Lower lobe of right lung (tissue), 2 donors: ENCODE measurements at places on chromosomes 16 and 17. TPM values are rescaled to one million over a fixed set of nuclear protein-coding genes. Genes with fewer than 3 reads are reported as not detected.
A peak's percentile ranks its signal among the peaks of the same experiment; 100 is the strongest.

DNA sequence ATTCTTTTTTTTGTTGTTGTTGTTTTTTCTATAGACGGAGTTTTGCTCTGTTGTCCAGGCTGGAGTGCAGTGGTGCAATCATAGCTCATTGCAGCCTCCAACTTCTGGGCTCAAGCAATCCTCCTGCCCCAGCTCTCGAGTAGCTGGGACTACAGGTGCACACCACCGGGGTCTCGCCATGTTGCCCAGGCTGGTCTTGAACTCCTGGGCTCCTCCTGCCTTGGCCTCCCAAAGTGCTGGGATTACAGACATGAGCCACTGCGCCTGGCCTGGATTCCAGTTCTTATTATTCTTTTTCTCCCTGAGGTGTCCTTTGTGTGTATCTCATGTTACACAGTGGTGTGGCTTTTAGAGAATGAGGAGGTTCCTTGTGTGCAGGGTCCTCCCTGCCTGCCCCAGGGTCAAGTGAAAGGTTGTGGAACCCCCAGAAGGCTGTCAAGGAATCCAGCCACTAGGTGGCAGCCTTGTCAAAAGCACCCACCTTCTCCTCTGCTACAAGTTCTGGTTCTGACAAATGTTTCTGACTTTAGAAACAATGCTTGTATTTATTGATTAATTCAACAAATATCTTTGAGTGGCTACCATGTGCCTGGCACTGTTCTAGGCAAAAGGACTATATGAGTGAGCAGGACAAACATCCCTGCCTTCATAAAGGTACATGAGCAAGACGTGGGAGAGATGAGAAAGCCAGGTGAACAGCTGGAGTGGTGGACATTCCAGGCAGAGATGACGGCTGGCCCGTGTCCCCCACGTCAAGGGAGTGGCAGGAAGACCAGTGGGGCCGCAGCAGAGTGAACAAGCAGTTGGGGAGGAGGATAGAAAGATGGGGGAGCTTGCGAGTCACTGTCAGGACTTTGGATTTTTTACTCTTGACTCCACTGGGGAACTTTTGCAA lies 112.4 kb downstream of the SPECC1 start:
- H3K4me1 ChIP-seq, result peaks cover 11% of the 10 kb centered on the region
- H3K36me3 ChIP-seq, result peaks cover 4% of the 10 kb centered on the region
- H3K4me3 ChIP-seq, result no peak overlapping the region
- no peak overlapping the region for H3K27ac ChIP-seq
- no peaks in the 10 kb centered on the region for H3K27me3 ChIP-seq

Gene CES4A
- 14.8 TPM for total RNA-seq

GRCh38 chr17:57315061-57316015 lies 59.0 kb downstream of the MSI2 start:
- no peaks in the 10 kb centered on the region for H3K27me3 ChIP-seq
- H3K4me1 ChIP-seq, result no peaks in the 10 kb centered on the region
- no peaks in the 10 kb centered on the region for H3K36me3 ChIP-seq

Gene CD7
- 7.1 TPM for total RNA-seq

- no peaks in the 10 kb centered on the region for H3K27me3 ChIP-seq
- H3K4me1 ChIP-seq, result peaks cover 10% of the 10 kb centered on the region
- peaks cover 17% of the 10 kb centered on the region for H3K36me3 ChIP-seq
- no peak for DNase-seq
Measured at GRCh38 chr16:48279199-48279598, 31.9 kb upstream of the ABCC11 start.

DNA sequence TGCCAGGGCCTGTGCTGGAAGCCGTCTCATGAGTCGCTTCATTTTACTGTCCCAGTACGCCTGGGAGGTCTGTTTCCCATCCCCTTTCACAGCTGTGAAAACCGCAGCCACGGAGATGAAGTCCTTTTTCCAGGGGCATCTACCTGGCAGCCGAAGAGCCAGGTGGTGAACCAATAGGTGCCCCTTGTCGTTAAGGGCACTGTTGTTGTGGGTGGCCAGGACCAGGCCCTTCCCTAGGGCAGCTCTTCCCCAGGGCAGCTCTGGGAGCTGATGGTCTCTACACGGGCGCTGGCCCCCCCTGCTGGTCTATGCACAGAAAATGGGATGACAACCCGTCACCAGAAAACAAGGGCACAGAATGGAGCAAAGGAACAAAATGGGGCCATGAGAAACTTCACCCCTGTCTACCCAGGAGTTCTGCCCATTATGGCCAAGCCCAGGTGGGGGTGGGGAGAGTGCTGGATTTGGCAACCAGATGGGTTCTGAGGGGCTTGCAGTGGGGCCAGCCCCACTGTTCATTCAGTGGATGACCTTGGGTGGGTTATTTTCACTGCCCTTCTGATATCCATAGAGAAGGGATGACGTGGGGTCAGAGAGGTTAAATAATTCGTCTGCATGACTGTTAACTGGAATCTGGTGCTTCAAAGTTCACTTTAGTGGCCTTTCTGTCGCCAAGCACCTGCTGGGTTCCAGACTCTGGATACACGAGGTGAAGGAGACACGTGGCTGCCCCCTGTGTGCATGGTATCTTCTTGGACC lies 11.5 kb downstream of the RMI2 start:
- peak; percentile 83 for DNase-seq
- peaks cover 44% of the 10 kb centered on the region for H3K4me1 ChIP-seq
- no peak overlapping the region for H3K4me3 ChIP-seq
- H3K27me3 ChIP-seq, result no peaks in the 10 kb centered on the region
- H3K36me3 ChIP-seq, result no peaks in the 10 kb centered on the region

- H3K27me3 ChIP-seq, result no peaks in the 10 kb centered on the region
- no peaks in the 10 kb centered on the region for H3K36me3 ChIP-seq
- no peak overlapping the region for H3K4me3 ChIP-seq
- peaks cover 83% of the 10 kb centered on the region for H3K4me1 ChIP-seq
- H3K27ac ChIP-seq, result no peak overlapping the region
Measured at GRCh38 chr17:59629174-59629573, 9.5 kb downstream of the CLTC start.

GRCh38 chr17:45221081-45222013 lies at the start of gene FMNL1:
TSS of gene FMNL1 (plus strand) at chr17:45221885. CDS start at chr17:45222125, 240 bp downstream.
- peak; percentile 86 for DNase-seq
- H3K4me3 ChIP-seq, result peak within 1 kb of the TSS; percentile 60
- peak within 1 kb of the TSS; percentile 81 for H3K27ac ChIP-seq
- H3K27me3 ChIP-seq, result no peaks in the 10 kb centered on the region

- H3K4me1 ChIP-seq, result peaks cover 29% of the 10 kb centered on the region
- DNase-seq, result no peak
- peaks cover 14% of the 10 kb centered on the region for H3K36me3 ChIP-seq
- no peaks in the 10 kb centered on the region for H3K27me3 ChIP-seq
Measured at GRCh38 chr16:85089525-85089924, 22.7 kb downstream of the CIBAR2 start.

Gene TP53TG3F
- total RNA-seq, result not detected

- no peaks in the 10 kb centered on the region for H3K36me3 ChIP-seq
- H3K27ac ChIP-seq, result no peak overlapping the region
- no peak overlapping the region for H3K4me3 ChIP-seq
- no peak for DNase-seq
Measured at GRCh38 chr16:51143196-51143977, 7.7 kb downstream of the SALL1 start.

GRCh38 chr16:11133344-11133943 lies 122.6 kb downstream of the SOCS1 start:
- H3K4me3 ChIP-seq, result no peak overlapping the region
- peak; percentile 86 for DNase-seq
- no peaks in the 10 kb centered on the region for H3K27me3 ChIP-seq
- peaks cover 60% of the 10 kb centered on the region for H3K4me1 ChIP-seq
- peak overlapping the region; percentile 47 for H3K27ac ChIP-seq
- H3K36me3 ChIP-seq, result peaks cover 6% of the 10 kb centered on the region

Gene DPEP3
- total RNA-seq, result 0.18 TPM

GRCh38 chr16:19105891-19106624 lies 7.7 kb upstream of the ITPRIPL2 start:
- no peak for DNase-seq
- H3K27me3 ChIP-seq, result no peaks in the 10 kb centered on the region
- H3K36me3 ChIP-seq, result no peaks in the 10 kb centered on the region
- no peak overlapping the region for H3K27ac ChIP-seq
- no peak overlapping the region for H3K4me3 ChIP-seq

DNA sequence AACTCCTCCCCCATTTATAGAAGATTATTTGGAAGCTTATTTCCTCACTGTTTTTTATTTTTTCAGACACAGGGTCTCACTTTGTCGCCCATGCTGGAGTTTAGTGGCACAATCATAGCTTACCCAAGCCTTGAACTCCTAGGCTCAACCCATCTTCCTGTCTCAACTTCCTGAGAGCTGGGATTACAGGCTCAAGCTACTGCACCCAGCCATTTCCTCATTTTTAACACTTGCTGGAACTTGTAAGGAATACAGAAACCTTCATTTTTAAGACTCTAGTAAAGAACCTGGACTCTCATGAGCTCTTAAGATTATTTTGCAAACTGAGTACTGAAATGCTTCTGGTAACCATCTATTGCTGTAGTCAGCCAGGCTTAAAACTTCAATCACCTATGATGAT lies 29.9 kb downstream of the KANSL1 start:
- no peaks in the 10 kb centered on the region for H3K36me3 ChIP-seq
- no peaks in the 10 kb centered on the region for H3K27me3 ChIP-seq
- no peak overlapping the region for H3K4me3 ChIP-seq
- H3K4me1 ChIP-seq, result peaks cover 85% of the 10 kb centered on the region
- no peak for DNase-seq

Gene USP43
- total RNA-seq, result 6.8 TPM

- no peak for DNase-seq
- no peaks in the 10 kb centered on the region for H3K27me3 ChIP-seq
- peaks cover 47% of the 10 kb centered on the region for H3K4me1 ChIP-seq
- H3K36me3 ChIP-seq, result no peaks in the 10 kb centered on the region
Measured at GRCh38 chr16:17345043-17345442, 125.7 kb downstream of the XYLT1 start.

DNA sequence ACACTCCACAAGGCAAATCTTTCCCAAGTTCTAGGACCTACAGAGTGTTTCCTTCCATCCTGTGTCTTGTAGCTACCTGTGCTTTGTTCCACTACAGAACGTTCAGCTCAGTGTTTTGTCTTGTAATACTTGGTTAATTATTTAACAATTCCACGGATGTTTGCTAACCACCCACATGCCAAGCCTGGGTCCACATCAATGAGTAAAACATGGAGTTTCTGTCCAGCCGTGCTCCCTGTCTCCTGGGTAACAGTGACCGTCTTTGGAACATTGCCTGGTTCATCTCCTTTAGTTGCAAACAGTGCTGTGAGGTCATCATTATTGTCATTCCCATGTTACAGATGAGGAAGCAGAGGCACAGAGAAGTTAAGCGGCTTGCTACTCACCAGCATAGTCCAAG lies 41.3 kb downstream of the IRF8 start:
- no peak for DNase-seq
- H3K4me1 ChIP-seq, result no peaks in the 10 kb centered on the region
- H3K4me3 ChIP-seq, result no peak overlapping the region

- no peak overlapping the region for H3K27ac ChIP-seq
- no peaks in the 10 kb centered on the region for H3K27me3 ChIP-seq
- no peak overlapping the region for H3K4me3 ChIP-seq
- no peaks in the 10 kb centered on the region for H3K36me3 ChIP-seq
- H3K4me1 ChIP-seq, result peaks cover 7% of the 10 kb centered on the region
- no peak for DNase-seq
Measured at GRCh38 chr16:80023865-80024264, 423.3 kb upstream of the MAF start.

DNA sequence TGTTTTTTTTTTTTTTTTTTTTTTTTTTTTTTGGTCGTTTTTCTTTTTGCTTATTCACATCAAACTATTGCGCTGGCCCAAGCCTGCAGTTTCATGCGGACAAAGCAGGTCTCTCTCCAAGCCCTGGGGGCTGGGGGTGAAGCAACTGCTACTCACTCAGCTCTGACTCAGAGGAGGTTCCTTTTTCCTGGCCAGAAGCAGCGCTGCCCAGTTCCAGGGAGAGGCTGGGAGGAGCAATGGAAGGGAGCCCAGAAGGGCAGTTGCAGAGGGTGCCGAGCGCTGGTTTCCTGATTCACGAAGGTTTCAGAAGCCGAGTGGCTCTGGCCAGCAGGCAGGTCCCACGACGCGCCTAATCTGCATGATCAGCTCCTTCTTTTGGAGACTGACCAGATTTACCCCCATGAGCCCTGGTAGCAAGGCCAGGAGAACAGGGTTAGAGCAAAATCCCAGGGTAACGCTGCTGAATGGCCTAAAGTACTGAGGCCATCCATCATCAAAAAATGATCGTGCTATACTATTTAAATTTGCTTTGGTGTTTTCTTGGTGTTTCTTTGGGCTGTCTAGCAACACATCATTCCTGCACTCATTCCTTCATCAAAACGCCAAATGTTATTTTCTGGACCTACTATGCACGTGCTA lies 144.7 kb upstream of the SOX9 start:
- H3K27me3 ChIP-seq, result no peaks in the 10 kb centered on the region
- DNase-seq, result peak; percentile 49
- no peak overlapping the region for H3K4me3 ChIP-seq
- H3K27ac ChIP-seq, result no peak overlapping the region
- no peaks in the 10 kb centered on the region for H3K36me3 ChIP-seq

- no peak overlapping the region for H3K4me3 ChIP-seq
- no peaks in the 10 kb centered on the region for H3K27me3 ChIP-seq
- H3K4me1 ChIP-seq, result peaks cover 26% of the 10 kb centered on the region
- DNase-seq, result no peak
- peak overlapping the region; percentile 33 for H3K27ac ChIP-seq
Measured at GRCh38 chr17:80758481-80759376, 214.1 kb downstream of the RPTOR start.

- H3K27ac ChIP-seq, result peak overlapping the region; percentile 86
- DNase-seq, result no peak
- no peaks in the 10 kb centered on the region for H3K27me3 ChIP-seq
- H3K36me3 ChIP-seq, result peaks cover 8% of the 10 kb centered on the region
- peak overlapping the region; percentile 96 for H3K4me3 ChIP-seq
Measured at GRCh38 chr16:67718668-67719047, 458 bp downstream of the GFOD2 start.

DNA sequence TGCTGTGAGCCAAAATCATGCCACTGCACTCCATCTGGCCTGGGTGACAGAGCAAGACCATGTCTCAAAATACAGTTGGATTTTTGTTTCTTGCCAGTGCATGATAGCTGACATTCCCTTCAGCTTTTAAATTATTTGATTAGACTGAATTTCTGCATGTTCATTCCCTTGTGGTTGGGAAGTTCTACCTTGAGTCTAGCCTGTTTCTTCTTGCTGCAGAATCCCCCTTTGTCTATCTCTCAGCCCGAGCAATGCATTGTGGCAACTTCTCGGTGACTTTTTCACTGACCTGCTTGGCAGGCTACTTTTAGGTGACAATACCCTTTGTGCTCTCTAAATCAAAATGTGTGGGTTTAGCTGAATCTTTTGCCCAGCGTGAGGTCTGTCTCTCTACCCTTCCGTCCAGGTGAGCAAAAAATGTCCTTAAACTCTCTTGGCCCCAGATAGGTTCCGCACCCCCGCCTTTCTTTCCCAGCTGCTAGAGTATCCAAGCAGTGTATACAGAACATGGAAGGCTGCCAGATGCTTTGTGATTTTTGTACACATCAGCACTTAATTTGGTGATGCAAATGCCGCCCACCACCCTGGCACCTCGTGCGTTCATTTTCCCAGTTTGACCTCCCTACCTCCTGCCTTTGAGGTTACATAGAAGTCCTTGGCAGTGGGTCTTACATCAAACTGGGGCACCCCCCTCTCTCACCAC lies 130.2 kb downstream of the ABCC6 start:
- H3K36me3 ChIP-seq, result peaks cover 75% of the 10 kb centered on the region
- no peak overlapping the region for H3K4me3 ChIP-seq
- no peak overlapping the region for H3K27ac ChIP-seq
- no peaks in the 10 kb centered on the region for H3K27me3 ChIP-seq
- DNase-seq, result no peak
- H3K4me1 ChIP-seq, result peaks cover 22% of the 10 kb centered on the region
